ENCODE measurements at places on chromosomes 11 and 22.

GRCh38 chr22:29224859-29225410 lies 19.2 kb downstream of the EMID1 start:
- DNase-seq: no peak

DNA sequence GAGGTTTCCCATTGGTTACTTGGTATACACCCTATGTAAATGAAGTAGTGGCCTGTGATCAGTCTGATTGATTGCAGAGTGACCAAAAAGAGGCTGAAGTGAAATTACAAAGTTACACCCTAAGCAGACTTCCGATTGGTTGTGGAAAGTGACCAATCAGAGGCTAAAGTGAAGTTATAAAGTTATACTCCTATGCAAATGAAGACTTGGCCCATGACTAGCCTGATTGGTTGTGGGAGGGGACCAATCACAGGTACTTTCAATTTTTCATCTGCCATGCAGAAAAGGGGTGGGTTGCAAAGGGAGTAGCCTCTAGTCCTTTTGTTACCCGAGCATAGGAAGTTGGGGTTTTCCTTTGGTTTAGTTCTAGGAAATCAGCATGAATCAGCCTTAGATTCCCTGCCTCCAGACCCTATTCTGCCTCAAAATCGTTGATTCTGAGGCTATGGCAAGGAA lies 18.1 kb upstream of the CSTF3 start:
- no peak for DNase-seq

GRCh38 chr11:11444027-11444803 lies 91.2 kb upstream of the CSNK2A3 start:
- no peak for DNase-seq

DNA sequence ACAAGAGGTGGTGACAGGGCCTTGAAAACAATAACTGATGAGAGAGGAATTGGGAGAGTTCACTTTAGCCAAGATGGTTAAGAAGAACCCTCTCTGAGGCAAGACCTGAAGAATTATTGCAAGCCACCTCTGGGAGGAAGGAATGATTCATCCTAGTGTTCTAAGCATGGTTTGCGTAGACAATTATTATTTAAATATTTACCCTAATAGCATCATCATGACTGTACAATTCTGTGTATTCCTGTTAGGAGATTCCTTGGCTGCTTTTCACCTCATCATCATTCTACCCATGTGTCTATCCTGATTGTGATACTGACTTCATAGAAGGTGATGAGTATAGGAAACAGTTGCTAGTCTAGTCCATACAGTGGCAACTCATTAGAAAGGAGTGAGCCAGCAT lies 264.4 kb downstream of the DDX10 start:
- DNase-seq: no peak

GRCh38 chr11:131546218-131546895 lies 175.9 kb downstream of the NTM start:
- no peak for DNase-seq

DNA sequence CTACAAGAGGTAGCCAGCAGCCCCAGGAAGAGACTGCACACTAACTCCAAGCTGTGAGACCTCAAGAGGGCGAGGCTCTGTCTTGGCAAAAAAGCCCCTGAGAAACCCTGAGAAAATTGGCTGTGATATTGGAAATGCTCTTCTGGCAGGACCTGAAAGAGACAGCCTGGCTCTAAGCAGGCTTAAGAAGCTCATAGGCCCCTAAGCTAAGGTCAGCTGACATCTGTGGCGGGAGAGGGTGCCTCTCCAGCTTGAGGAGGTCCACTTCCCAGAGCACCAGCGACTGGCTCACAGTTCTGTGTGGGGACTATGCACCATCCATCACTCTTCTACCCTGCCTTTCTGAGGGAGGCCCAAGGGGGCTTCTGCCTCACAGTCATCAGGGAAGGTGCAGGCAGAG lies 12.4 kb downstream of the PLEKHA7 start:
- DNase-seq: no peak

- DNase-seq: no peak
Observed at GRCh38 chr22:39839204-39839603, 54.4 kb downstream of the ENTHD1 start.

GRCh38 chr11:116168459-116168787 lies 604.4 kb downstream of the BUD13 start:
- no peak for DNase-seq

- no peak for DNase-seq
Observed at GRCh38 chr11:33160136-33160535, 1.1 kb downstream of the CSTF3 start.

GRCh38 chr11:115695677-115696364 lies 191.6 kb upstream of the CADM1 start:
- DNase-seq: no peak

DNA sequence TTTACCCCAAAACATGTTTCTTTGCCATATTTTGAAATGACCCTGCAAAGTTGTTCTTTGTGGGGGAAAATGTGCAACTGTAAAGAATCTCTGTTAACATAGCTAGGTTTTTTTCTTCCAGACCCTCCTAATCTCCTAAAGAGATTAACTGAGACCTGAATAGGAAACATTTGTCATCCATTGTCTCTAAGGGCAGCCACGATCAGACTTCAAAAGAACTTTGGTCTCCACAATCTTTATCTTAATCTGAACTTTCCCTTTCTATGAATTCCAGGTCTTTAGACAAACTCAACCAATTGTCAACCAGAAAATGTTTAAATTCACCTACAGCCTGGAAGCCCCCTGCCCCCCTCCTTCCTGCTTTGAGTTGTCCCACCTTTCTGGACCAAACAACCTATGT lies 4.6 kb upstream of the LGALS12 start:
- no peak for DNase-seq

DNA sequence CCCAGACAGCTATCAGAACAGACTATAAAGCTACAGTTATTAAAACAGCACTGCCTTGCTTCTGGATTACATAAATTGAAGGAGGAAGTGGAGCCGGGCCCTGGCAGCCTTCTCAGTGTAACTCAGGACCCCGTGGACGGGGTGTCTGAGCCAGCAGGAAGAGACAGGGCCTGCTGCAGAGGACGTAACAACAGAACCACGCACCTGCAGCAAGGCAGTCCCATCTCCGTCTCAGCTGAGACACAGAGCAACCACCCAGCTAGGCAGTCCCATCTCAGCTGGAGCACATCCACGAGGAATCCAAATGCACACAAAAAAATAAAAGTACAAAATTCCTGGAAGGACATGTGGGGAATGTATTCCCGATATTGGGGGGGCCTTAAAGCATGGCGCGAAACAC lies 17.1 kb upstream of the KRTAP5-6 start:
- no peak for DNase-seq

DNA sequence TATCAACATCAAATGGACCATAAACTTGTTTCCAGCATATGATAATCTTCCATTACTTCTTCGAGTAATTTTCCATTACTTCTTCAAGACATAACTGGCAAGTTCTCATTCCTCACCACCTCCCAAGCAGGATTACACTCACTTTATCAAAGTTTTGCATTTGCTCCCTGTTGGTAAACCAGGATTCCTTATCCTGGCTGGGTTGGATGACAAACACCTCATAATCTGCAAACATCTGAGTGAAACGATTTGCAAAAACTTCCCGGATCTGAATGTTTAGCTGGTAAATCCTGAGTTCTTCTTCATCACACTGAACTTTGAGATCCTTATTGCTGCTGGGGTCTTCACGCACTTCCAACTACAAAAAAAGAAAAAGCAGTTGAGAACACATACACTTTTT lies 86.4 kb downstream of the DENND5A start:
- DNase-seq: no peak

GRCh38 chr11:113161711-113162591 lies 152.4 kb upstream of the TTC12 start:
- DNase-seq: no peak

GRCh38 chr11:128389461-128389976 lies 197.8 kb downstream of the ETS1 start:
- no peak for DNase-seq

DNA sequence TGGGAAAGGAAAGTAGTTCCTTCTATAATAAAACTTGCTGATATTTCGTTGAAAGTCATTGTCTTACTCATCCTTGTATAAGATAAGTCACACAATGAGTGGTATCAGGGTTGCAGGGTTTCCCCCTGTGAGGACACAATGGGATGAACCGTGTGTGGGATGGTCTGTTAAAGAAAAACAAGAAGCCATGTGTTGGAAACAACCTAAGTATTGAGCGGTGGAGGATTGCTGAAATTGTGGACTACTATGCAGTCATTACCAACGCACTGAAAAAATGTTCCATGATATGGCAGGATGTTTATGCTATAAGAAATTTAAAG lies 28.6 kb downstream of the PTPRJ start:
- DNase-seq: no peak

- no peak for DNase-seq
Observed at GRCh38 chr11:48074425-48075181, 94.2 kb downstream of the PTPRJ start.

GRCh38 chr11:130473795-130474377 lies 25.4 kb downstream of the ADAMTS15 start:
- DNase-seq: no peak

DNA sequence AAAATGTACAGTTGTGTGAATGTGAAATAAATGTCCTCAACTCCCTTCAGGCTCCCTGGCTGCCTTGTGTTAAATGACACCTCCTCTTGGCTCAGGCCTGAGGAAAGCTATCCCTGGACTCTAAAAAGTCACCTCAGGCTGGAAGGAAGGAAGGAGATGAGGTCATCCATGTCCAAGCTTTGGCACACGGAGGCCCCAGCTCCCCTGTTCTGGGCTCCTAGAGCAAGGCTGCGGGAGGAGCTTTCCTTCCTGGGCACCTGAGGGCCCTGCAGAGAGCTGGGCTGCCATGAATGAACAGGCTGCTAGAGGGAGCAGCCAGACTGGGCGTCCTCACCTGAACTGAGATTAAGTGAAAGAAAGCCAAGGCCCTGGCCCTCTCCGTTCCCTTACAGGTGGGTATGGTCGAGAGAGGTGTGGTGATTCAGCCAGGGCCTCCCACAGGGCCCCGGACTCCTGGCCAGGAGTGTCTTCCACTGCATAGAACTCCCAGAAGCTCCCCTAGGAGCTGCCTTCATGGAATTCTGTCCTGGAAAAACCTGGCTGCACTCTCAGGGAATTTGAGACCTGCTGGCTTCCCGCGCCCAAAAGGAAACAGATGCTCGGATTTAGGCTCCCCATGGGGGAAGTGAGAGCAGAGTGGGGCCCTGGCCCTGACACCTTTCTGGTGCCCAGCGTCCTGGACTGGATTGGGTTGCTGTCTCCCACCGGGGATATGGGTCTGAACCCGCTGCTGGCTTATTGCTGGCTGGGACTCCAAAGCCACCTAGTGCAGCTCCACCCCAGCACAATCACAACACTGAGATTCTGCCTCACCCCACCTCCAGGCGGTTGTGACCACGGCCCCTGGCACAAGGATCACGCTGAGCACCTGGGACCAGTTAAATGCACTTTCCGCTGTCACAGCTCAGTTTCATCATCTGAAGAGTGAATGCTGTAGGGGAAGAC lies 22.2 kb downstream of the MYBPC3 start:
- DNase-seq: no peak

DNA sequence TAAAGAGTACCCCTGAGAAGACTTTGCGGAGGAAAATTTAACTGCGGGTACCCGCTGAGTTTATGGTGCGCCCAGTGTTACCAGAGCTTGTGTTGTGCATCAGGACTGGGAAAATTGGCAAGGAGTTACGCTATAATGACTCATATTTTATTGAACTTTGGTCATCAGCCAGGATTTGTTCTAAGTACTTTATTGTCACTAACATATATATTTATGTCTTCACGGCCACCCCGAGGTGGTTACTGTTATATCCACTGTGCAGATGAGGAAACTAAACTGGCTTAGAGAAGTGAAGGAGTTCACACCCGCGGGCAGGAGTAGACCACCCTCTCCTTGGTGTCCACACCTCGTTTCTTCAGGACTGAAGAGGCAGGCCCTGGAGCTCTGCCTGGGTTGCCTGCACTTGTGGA lies 667 bp downstream of the ACCS start:
- DNase-seq: no peak

- DNase-seq: no peak
Observed at GRCh38 chr22:25695146-25695545, 46.8 kb upstream of the MYO18B start.

GRCh38 chr11:94803491-94803890 lies 35.3 kb downstream of the AMOTL1 start:
- DNase-seq: no peak

DNA sequence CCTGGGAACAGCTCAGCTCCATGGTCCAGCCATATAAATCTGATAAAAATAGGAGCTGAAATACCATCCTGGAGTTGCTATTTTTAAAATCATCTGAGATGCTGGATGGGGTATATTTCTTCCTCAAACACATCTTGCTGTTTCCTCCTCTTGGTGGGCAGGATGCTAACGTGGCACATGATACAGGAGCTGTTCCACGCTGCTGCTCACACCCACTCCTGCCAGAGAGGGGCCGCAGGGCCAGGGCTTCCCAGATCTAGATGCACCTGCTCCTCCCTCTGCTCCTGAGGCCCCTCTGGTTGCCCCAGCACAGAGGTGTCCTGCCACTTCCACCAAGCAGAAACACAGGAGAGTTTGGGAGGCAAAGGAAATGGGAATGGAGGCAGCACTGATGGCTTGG lies 3.3 kb upstream of the ST3GAL4 start:
- DNase-seq: no peak

DNA sequence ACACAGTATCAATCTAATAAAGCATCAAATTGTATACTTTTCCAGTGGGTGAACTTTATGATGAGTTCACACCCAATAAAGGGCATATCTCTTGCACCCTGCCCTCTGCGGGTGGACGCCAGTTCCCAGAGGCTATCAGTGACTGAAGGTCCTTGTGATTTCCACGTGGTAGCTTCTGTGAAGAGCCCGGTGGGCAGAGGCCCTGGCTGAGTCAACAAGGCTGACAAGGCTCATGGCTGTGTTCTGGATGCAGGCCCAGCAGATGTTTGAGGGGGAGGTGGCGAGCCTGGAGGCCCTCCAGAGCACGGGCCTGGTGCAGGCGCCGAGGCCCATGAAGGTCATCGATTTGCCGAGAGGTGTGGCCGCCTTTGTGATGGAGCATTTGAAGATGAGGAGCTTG lies 71.4 kb downstream of the PIWIL3 start:
- no peak for DNase-seq

- DNase-seq: no peak
Observed at GRCh38 chr22:28154861-28155260, 235.8 kb upstream of the PITPNB start.

DNA sequence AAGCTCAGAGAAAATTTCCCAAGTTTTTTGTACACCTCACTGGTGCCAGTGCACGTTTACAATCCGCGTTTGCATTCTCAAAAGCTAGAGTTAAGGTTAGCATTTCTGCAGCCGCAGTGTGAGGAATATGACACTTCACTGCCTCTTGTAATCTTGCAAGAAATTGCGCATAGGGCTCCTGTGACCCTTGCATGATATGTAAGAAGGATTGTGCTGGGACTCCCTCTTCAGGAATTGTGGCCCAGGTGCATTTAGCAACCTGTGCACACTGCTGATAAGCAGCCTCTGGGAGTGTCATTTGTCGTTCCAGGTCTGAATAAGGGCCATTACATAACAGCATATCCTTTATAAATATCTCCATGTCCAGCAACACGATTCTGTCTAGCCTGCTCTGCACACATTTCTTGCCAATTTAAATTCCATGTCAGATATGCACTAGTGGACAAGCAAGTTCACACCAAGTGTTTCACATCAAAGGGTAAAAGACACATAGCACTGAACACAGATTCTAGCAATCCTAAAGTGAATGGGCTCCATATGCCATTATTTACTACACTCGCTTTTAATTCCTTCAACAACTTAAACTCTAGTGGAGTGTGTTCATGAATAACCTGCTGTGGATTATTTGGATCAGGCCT lies 69.2 kb upstream of the INCENP start:
- DNase-seq: no peak

Data from amygdala (tissue), 56 donors.